ENCODE measurements at places on chromosomes 16 and 17. TPM values are rescaled to one million over a fixed set of nuclear protein-coding genes. Genes with fewer than 3 reads are reported as not detected.
A peak's percentile ranks its signal among the peaks of the same experiment; 100 is the strongest.

The SCNN1B gene
- not detected for total RNA-seq

The GPR142 gene
- total RNA-seq: not detected

The GFER gene
- 25.0 TPM for total RNA-seq

DNA sequence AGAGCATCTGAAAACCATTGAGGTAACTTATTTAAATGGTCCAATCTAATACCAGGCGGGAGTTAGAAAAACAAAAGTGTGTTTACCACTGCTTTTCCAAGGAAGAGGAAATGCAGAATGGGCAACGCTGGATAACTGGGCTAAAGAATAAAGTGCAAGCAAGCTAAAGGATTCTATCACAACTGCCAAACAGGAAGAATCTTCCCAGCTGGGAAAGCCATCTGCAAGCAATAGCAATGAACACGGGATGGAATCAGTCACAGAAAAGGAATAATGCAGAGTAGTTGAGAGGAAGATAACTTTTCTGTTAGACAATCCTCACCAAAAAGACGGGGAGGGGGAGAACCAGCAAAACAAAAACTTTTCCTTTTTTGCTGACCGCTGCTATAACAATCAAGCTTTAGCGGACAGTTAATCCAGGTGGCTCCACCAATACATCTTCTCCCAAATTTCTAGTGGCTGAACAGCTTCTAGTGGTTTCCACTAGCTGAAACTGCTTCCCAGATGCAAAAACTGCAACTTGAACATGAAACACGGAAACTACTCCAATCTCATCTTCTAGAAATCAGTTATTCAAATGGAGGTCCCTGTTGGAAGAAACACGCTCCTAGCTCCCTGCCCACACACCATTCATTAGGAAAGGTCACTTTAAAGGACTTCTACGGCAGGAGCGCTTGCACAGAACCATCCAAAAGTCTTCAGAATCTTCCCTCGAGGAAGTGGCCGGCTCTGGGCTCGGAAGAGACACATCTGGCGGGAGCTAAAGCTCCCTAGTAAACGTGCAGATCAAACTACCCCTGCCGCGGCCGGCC, 929 bp downstream of the TMEM11 start:
- DNase-seq: no peak

- DNase-seq: no peak
Measured at GRCh38 chr17:68431045-68431608, 26.2 kb downstream of the WIPI1 start.

DNA sequence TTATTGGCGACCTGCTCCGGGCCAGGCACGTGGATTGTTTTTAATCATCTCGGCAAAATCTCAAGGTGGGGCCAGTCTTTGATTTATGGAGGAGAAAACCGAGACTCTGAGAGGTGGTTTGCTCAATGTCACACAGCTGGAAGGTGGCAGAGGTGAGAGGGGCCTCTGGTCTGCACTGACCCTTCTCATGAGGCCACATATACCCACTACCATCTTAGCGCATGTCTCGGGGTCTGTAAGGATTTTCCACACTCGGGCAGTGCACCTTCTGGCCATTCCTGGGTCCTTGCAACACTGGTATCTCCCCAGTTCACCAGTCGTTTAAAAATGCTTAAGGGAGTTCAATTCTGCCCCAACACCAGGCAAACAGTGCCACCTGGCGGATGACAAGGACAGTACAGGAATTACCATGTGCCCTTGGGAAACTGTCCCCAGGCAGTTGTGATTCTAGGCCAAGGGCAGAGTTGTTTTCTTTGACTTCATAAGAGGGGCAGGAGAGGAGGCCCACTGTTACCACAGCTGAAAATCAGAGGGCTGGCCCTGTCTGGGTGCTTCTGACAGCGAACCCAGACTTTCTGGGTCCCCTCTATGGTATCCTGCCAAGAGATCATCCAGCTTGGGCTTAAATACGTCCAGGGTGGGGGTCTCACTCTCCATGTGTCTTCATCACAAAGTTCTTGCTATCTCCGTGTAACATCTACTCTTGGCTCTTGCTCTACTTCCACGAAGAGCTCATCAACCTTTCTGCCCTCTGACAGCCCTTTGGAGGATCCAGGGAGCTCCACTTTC, 39.4 kb upstream of the RAI1 start:
- peak; percentile 90 for DNase-seq

GRCh38 chr17:16969931-16970906, 1.7 kb downstream of the TNFRSF13B start:
- DNase-seq: no peak

GRCh38 chr17:74923538-74924249, 379 bp upstream of the OTOP2 start:
- DNase-seq: peak; percentile 87

DNA sequence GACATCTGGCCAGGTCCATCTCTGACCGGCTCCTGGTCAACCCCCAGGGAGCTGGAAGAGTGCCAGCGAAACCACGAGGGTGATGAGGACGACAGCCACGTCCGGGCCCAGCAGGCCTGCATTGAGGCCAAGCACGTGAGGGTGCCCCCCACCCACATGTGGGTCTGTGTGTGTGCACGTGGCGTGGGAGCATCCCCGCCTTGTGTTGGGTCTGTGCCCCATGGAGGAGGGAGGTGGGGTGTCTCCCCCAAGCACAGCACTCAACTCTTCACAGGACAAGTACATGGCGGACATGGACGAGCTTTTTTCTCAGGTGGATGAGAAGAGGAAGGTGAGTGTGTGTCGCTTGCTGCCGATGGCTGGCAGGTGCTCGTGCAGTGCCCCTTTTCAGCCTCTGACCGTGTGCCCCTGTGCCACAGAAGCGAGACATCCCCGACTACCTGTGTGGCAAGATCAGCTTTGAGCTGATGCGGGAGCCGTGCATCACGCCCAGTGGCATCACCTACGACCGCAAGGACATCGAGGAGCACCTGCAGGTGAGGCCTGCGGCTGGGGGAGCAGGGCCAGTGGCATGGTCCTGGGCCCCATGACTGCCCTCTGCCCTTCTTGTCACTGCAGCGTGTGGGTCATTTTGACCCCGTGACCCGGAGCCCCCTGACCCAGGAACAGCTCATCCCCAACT, 1.7 kb downstream of the STUB1 start:
- no peak for DNase-seq

GRCh38 chr16:12320298-12320706, 343.8 kb downstream of the SNX29 start:
- DNase-seq: no peak

DNA sequence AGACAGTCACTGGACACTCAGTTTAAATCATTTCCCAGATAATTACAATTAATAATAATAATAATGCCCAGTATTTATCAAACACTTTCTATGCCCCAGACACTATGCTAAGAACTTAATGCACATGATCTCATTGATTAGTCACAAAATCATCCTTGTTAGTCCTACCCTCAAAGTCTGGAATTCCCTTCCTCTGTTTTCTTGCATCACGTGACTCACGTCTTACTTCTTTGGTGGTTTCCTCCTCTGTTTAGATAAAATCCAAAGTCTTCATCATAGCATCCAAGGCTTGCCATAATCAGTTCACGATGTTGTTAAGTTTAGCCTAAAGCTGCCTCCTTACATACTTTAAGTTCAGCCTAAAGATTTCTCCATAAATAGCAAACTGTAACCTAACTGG, 471.9 kb downstream of the PMP22 start:
- DNase-seq: no peak
